HT-29 (cell line): ENCODE measurements at places on chromosomes 2 and 18.

GRCh38 chr2:128362889-128363228, 44.2 kb upstream of the HS6ST1 start:
- DNase-seq = no peak

DNA sequence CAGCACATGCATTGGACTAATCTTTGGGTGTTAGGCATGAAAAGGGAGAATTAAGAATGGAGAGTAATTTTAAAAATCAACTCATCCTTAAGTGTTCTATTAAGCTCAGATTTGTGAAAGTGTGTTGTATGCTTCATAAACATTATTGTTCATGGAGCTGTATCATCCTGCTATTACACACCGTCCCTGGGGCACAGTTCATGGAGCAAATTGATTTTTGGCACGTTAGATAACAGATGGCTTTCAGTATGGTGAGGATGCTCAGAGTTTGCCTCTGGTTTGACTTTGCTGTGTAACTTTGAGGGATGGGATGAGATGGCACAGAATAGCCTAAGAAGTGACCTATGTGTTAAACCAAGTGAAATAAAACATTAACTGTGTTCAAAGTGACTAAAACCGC, 97.1 kb downstream of the MGAT5 start:
- DNase-seq = no peak

DNA sequence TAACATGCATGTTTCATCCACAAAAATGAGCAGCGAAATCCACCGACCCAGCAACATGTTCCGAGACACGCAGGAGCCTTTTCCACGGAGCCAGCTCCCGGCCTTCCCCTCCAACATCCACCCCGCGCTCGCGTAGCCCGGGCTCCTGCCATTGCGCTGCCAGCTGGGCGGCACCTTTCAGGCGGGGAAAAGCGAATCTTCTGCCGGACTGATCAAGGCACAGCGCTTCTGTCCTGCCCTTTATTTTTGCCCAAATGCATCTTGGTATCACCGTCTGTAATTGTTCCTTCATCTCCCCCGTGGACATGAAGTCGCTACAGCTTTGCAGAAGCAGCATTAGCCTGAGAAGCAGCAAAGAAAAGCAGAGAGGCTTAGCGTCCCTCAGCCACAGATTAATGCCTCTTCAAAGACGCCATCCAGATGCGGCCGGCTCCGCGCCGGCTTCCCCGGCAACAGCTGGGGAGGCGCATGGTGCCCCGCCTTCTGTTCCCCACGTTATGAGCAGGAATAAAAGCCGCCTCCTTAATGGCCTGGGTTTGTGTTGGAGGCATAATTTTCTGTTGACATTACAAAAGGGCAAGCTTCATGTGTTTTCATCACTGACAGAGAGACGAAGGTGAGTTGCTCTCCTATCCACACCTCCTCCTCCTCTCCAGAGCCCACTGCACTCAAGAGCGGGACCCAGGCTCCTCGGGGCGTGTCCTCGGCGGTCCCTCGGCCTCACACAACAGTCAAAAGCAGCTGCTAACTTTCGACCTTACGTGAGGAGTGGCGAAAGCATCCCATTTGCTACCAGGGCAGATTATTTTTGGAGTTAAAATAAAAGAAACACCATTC, 122.1 kb upstream of the SALL3 start:
- no peak for DNase-seq

DNA sequence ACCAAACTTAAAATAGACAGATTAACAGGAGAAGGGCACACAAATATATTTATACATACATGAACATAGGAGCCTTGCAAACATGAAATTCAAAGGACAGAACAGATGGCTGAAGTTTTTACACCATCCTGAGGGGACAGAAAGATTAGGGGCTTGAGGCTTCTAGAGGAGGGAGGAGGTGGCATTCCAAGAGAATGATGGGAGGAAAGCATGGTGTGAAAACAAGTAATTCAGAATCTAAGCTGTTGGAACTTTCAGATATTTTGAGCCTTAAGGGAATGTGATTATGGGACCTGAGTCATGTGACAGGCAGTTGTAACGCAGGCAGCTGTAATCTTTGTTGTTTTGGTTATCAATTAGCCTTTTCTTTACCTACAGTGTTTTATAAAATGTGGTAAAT, 225.2 kb upstream of the SPOPL start:
- DNase-seq = no peak

GRCh38 chr18:32373995-32374394, 96.7 kb downstream of the GAREM1 start:
- peak; percentile 94 for DNase-seq

GRCh38 chr2:69689466-69689865, 45.9 kb upstream of the AAK1 start:
- DNase-seq = no peak

GRCh38 chr18:48926420-48926857, 24.3 kb downstream of the SMAD7 start:
- peak; percentile 22 for DNase-seq

DNA sequence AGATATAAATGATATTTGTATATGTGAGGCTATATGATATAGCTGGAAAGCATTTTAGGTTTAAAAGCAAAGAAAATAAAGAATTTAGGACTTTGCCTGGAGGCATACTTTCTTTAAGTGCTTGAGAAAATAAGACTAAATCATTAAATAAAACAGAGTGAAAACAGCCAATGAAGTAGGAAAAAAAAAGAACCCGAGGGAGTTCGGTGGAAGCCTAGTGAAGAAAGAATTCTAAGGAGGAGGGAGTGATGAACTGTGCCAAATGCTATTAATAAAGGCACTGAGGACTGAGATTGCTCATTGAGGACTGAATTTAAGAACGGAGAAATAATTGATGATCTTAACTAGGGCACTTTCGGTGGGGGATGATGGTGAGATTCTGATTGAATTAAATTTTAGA, 573.5 kb downstream of the DSC3 start:
- no peak for DNase-seq

DNA sequence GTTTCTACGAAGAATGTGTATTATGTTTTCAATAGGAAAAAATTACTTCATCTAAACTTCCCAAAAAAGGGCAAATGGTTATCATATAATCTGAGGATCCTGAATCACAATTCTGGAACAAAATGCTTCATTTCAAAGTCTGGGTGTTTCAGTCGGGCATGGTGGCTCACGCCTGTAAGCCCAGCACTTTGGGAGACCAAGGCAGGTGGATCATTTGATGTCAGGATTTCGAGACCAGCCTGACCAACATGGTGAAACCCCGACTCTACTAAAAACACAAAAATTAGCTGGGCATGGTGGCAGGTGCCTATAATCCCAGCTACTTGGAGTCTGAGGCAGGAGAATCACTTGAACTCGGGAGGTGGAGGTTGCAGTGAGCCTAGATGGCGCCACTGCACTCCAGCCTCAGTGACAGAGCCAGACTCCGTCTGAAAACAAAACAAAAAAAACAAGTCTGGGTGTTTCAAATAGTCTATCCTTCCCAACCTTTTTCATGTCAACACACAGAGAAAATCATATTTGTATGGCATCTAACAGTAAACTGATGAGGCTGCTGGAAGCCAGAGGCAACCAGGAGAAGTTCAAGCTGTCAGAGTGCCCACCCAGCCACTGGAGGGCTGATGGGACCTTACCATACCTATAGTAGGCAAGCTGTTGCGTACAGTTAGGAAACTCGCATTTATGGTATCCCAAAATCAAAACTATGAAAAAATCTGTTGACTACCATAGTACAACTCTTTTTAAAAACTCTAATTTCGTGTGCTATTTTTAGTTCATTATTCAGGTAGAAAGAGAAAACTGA, 14.6 kb downstream of the NBAS start:
- no peak for DNase-seq

GRCh38 chr18:56851774-56852173, 200.6 kb downstream of the WDR7 start:
- no peak for DNase-seq

DNA sequence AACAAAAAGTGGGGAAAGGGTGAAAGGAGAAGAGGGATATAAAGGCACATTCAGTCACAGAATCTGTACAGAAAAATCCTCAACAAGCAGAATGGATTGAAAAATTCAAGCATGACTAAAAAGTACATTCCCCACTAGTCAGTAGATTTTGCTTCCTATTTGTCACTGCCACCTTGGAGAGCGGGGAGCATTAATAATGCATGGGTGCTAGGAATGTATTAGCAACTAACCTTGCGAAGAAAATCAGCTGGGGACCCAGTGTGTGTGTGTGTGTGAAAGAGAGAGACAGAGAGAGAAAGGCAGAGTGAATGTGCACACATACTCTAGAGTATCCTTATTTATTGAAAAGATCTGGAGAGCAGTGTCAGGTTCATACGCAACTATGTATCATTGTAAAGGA, 968.7 kb upstream of the ZEB2 start:
- no peak for DNase-seq

- DNase-seq = peak; percentile 23
These were observed 24.0 kb upstream of the SIGLEC15 start for GRCh38 chr18:45801416-45802004.

GRCh38 chr18:31680433-31680811, 4.0 kb downstream of the B4GALT6 start:
- DNase-seq = peak; percentile 29

DNA sequence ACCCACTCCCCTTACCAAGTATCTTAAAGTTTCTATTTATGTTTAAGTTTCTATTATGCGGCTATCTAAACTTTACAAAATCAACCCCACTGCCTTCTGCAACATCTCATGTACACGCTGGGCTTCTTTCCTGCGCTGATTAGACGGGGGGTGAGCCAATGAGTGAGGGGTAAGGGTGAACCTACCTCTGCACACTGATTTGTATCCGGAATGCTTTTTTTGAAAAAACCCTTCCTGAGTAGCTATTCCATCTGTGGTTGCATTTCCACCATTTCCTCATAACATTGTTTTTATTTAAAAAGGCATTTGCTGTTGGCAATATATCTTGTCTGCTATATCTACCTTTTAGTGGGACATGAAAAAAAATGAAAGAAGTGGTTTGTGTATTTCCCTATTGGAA, 6.3 kb downstream of the ALPG start:
- DNase-seq = no peak

- DNase-seq = no peak
These were observed 108.3 kb upstream of the NOSTRIN start for GRCh38 chr2:168694173-168694572.

DNA sequence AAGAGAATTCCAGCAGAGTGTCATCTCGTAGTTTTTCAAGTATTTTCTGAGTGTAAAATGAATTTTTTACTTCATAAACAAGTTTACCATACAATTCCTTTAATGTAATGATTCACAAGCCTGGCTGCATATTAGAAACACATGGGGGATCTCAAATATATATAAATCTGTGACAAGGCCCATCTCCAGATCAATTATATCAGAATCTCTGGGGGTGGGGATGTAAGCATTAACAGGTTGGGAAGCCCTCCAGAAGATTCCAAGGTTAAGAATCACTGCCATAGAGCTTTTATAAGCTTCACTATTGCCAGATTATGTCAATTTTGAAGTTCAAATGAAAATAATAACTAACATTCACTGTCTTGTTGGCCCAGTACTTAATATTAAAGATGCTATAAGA, 111.2 kb downstream of the BAZ2B start:
- DNase-seq = no peak

GRCh38 chr2:221529177-221529942, 42.7 kb downstream of the EPHA4 start:
- no peak for DNase-seq

DNA sequence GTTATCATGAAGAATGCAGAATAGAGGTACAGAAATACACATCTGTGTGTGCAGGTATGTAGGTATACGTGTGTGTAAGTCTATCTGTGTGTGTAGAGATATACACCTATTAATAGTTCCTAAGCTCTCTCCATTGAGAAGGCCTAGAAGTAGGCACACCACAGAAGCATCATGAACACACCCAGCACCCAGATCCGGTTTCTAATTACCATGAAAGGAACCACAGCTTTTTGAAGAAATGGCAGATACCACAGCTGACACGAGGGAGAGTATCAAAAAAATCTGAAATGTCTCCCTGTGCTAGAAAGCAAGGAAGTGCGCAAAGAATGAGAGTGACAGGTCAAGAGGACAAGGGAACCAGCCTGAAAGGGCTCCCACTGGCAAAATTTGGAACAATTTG, 27.7 kb upstream of the AP1S3 start:
- no peak for DNase-seq

GRCh38 chr18:3596637-3597384, 146.8 kb downstream of the TGIF1 start:
- peak; percentile 89 for DNase-seq

GRCh38 chr2:233422050-233422639, 67.9 kb downstream of the DGKD start:
- peak; percentile 92 for DNase-seq

DNA sequence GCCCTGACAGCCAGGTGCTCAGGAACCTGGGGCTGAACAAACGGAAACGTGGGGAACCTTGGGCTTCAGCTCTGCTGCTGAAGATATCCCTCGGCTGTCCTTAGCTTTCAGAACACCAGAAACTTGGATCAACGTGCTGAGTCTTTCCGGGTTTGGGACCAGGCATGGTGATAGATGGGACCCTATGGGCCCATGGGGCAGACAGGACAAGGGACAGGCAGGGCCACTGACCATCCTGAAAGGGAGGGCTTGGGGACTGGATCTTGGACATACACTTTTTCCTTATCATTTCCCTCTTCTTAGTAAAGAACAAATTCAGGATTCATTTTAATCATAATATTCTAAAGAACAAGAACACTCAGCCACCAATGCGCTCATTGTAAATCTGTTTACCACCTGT, 16.3 kb upstream of the HES6 start:
- no peak for DNase-seq

GRCh38 chr2:230660294-230661060, 52.2 kb upstream of the CAB39 start:
- no peak for DNase-seq

- no peak for DNase-seq
These were observed 127.2 kb downstream of the FAM161A start for GRCh38 chr2:61726456-61727209.

DNA sequence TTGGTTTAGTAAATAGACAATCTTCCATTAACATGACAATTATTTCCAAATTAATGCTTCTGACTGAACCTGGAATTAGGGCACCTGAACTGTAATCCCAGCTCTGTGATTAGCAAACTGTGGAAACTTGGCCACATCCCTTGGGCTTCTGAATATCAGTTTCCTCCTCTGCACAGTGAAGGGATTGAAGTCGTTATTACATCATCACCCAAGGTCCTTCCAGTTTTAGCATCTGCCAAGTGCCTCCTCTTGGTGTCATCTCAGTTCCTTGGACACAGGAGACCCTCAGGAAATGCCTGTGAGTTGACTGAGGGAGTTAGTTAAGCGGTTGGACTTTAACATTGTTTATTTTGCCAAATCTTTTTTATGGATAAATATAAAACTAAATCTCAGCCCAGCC, 64.8 kb downstream of the MOGAT1 start:
- no peak for DNase-seq

GRCh38 chr2:15163326-15163725, 397.8 kb downstream of the NBAS start:
- no peak for DNase-seq

- DNase-seq = peak; percentile 58
These were observed 300.8 kb downstream of the CNTNAP5 start for GRCh38 chr2:124325667-124326440.
